ENCODE measurements at places on chromosomes 7 and 10. TPM values are rescaled to one million over a fixed set of nuclear protein-coding genes. Genes with fewer than 3 reads are reported as not detected.

DNA sequence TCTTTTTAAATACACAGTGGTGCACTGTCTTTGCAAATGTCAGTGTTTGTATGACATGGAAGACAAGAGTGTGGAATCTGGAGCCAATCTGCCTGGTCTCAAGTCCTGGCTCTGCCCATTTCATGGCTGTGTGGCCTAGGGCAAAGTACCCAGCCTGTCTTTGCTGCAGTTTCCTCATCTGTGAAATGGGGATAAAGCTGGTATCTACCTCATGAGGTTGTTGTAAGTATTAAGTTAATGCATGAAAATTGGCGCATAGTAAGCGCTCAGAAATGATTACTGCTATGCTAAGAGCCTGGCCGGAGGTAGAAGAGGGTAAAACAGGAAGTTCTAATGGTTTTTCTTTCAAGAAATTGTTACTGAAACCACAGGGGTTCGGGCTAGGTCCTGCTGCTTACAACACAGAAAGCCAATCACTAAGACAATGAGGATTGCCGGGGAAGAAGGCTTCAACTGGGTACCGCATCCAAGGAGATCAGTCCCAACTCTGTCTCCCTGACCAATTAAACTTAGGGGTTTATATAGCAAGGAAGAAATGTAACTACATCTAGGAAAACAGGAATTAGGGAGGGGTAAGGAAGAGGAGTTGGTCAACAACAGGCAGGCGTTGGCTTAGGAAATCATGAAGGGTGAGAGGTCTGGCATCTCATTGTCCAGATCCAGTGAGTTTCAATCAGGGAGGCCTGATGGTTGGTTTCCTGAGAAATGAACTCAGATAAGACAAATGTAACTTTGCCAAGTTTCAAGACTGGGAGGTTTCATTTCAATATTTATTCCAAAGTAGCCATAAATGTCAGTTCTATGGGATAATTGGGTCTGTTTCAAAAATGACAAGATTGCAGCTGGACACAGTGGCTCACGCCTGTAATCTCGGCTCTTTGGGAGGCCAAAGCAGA is 57.0 kb downstream of the CHST3 start:
- no peak for DNase-seq

- DNase-seq, result no peak
Measured at GRCh38 chr7:50209461-50210135, 94.9 kb upstream of the IKZF1 start.

- no peak for DNase-seq
Measured at GRCh38 chr10:118332236-118332635, 9.9 kb downstream of the FAM204A start.

DNA sequence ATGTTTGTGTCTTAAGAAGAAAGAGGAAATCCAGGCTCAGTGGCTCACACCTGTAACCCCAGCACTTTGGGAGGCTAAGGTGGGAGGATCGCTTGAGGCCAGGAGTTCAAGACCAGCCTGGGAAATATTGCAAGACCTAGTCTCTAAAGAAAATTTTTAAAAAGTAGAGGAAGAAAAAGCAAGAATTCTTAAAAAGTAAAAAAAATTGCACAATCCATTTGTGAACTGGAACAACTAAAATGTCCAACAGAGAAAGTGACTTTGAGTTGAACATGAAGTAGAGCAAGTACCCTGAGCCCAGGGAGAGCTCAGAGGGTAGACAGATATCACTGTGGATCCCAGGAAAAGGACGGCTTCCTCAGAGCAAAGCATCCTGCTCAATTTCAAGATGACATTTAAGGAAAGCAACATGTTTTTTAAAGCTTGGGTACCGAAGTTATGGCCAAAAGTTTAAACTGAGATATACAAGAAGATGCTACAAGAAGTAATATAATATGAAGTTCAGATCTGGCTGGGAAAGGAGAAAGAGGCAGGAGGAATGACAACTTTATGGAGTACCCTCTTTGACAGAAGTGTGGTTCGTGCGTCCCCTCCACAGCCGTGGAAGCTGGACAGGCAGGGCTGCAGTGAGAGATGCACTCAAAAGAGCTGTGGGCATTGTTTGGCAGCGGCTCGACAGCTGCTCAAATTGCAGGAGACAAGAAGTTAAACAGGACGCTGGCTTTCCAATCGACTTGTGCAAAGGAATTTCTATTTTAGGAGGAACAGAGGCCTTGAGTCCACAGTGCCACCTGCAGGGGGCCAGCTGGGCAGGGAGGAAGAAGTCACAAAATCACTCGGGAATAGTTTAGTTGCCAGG is 201.3 kb downstream of the JCAD start:
- peak; percentile 63 for DNase-seq

- DNase-seq, result peak; percentile 49
Measured at GRCh38 chr7:149883452-149883861, 9.7 kb downstream of the ATP6V0E2 start.

DNA sequence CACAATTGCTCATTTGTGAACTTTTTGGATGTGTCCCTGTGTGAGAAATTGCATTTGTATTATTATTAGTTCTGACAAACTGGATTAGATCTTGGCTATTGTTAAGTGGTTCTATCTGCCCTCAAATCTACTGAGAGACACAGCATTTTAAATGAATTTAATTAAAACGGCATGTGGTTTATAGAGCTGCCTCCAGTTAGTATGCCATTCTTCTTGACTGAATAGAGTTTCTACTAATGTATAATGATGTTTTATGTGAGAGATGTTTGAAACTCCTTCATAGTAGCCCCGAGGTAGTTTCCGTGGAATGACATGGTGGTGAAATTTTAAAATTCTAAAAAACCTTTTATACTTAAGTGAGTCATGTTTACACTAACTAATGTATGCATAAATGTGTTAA is 110.9 kb downstream of the DYNC1I1 start:
- DNase-seq, result no peak

DNA sequence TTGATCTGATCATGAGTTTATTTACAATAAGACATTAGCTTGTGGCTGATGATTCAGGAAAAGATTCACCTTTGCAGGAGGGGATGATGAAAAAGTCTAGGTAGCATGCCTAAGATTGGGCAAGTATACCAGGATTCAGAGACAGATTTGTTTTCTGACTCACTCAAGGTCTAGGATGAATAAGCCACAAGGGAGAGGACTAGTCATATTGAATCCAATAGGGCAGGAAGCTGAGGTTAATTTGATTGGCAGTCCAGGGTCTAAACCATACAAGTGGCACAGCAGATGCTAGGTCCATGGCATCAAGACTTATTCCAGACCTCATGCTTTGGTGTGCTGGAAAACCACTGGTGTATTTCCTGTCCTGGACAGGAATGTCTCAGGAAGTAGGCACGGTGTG is 1133.4 kb downstream of the XPNPEP1 start:
- DNase-seq, result no peak

DNA sequence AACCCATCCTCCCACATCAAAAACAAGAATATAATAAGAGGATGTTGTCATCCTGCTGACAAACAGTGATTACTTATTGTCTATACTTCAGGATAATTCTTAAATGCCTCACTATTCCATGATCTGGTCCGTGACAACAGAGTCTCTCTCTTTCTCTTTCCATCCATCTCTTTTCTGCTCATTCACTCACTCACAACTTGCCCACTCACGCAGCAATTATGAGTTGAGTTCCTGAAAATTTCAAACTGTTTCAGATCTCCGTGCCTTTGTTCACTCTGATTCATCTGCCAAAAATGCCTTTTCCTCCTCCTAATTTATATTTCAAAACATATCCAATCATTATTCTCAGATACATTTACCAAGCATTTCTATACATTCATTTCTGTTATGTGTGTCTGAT is 1.4 kb downstream of the OR6B1 start:
- no peak for DNase-seq

GRCh38 chr10:22489975-22490374 is 144.7 kb downstream of the SPAG6 start:
- no peak for DNase-seq

- DNase-seq, result no peak
Measured at GRCh38 chr7:24283554-24283896, 465 bp upstream of the NPY start.

GRCh38 chr7:36690514-36691187 is 33.6 kb downstream of the AOAH start:
- no peak for DNase-seq

- DNase-seq, result no peak
Measured at GRCh38 chr10:76382381-76382851, 951.0 kb downstream of the LRMDA start.

DNA sequence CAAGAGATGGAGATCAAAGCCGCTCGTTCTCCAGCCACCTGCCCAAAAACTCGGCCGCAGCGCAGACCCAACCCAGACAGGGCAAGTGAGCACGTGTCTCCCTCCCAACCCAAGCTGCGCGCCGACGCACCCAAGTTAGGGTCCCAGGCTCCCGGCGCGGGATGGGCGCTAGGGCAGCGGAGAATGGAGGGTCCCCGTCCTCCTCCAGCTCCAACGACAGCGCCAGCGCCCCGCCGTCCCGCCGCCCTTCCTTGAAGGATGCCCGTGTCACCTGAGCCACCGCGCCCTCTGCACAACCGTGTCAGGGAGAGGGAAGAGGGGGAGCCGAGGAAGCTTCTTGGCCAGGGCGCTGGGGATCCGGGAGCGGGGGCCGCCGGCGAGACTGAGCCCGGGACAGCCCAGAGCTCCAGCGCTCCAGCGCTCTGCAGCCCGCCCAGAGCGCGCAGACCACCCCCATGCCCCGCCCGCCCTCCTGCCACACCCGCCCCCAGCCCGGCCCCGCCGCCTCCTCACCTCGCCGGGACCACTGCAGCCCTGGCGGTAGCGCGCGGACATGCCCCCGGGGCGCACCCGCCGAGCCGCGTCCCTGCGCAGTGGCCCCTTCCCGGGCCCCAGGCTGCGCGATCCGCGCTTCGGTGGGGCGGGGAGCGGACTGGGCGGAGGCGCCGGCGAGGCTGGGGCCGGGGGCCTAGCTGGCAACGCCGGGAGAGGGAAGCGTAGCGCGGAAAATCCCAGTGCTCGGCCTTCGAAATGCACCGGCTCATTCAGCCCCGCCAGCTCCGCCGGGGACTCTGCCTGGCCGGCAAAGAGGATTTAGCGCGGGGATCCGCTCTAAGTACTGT is at the start of gene SLC16A12:
Gene SLC16A12, minus strand, starts transcription at position 424 of the 842 bp plus-strand sequence. CDS start 73,016 bp downstream, outside the sequence.
- DNase-seq, result no peak

- no peak for DNase-seq
Measured at GRCh38 chr10:9824631-9825071, 1193.0 kb upstream of the CELF2 start.

DNA sequence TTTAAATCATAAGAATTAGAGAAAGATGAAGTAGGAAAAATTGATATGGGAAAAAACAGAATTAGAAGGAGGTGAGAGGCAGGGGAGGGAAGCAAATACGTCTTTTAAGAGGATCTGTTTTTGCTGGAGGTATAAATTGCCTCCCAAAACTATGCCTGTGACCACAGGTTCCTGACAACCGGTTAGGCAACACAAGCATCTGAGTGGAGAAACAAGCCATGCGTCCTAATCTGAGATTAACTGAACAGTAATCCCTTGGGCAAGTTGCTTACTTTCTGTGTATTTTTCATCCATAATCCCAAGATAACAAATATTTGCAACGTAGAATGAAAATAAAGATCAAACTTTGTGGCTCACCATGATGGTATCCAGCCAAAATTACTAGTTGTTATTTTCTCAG is 149.2 kb downstream of the C1GALT1 start:
- no peak for DNase-seq

Gene MOSPD3
- total RNA-seq, result 1.3 TPM

- no peak for DNase-seq
Measured at GRCh38 chr10:69663369-69663947, 33.4 kb downstream of the FAM241B start.

- DNase-seq, result no peak
Measured at GRCh38 chr10:118041316-118041715, 5.4 kb downstream of the RAB11FIP2 start.

Gene TMEM26
- 2.8 TPM for total RNA-seq

DNA sequence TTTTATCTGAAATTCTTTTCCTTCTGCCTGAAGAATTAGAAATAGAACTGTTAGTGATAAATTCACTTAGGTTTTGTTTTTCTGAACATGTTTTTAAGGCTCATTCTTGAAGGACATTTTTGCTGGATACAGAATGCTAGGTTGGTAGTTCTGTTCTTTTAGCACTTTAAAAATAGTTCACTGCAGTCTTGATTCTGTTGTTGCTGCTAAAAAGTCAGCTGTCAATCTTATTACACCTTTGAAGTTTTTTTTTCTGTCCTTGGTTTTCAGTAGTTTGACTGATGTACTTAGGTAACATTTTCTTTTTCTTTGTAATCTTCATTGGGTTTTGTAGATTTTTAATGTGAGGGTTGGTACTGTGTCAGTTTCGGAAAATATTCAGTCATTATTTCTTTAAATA is 48.7 kb downstream of the C1GALT1 start:
- no peak for DNase-seq

- DNase-seq, result no peak
Measured at GRCh38 chr10:44234483-44234875, 150.4 kb downstream of the CXCL12 start.

DNA sequence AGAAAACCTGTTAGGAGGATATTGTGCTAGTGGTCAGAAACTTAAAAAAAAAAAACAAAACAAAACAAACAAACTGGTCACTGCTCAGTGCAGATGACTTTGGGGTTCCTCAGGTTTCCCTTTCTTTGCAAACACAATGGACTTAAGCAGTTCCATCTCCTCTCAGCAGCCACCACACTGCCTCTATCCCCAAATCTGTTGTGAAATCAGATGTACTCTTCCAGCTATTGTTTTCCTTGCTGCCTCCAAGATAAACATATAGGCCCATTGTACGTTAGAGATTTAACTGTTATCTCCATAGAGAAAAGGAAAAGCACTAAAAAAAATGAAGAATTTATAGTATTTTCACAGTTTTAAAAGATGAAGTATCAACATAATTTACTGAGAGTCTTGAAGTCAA is 147.1 kb downstream of the MPP7 start:
- no peak for DNase-seq

GRCh38 chr7:1056785-1057410 is 12.6 kb downstream of the GPR146 start:
- DNase-seq, result no peak

DNA sequence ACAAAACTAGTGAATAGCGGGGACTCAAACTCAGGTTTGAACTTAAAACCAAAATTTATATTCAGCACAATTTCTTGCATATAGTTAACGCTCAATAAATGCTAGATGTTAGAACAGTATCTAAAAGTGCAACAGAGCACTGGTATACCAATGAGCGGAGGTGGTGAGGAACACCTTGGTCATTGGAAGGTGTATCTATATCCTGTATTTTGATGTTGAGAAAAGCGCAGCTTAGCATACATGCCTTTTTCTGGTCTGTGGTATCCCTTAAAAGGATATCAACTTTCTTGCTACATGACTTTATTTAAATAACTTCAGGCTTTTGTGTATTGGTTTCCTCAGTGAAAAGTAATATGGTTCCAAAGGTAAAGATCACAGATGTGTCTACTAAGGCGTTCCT is 33.3 kb upstream of the DNAJB12 start:
- DNase-seq, result no peak

DNA sequence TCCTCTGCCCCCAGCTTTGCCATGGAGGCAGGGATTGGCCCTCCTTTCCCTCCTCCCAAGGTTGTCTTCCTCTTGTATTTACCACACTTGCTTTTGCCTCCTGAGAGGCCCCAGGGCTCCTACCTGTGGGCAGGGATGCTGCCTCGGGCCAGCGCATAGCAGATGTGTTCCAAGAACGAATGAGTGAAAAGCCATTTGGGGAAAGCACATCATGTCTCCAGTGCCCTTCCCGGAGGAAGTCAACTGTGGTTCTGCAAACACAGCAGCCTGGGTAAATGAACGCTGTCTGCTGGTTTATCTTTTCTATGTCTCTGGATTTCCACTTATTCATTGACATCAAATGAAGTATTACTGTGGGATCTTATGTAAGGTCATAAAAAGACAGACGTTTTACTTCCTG is 161.7 kb downstream of the FANK1 start:
- DNase-seq, result no peak

Gene SPDYE6
- total RNA-seq, result not detected

- no peak for DNase-seq
Measured at GRCh38 chr7:4013793-4014192, 668.3 kb upstream of the FOXK1 start.

Gene SLC13A1
- total RNA-seq, result not detected

All from uterus (tissue), 4 donors.